Activated naive CD4-positive, alpha-beta T cell treated with Interleukin-2 at 50 U/mL for 16 hours (primary cell): ENCODE measurements at places on chromosomes 6 and 20.

- DNase-seq = no peak
Observed at GRCh38 chr20:6395695-6396094, 272.9 kb upstream of the FERMT1 start.

GRCh38 chr20:59845472-59845871 is 88.0 kb downstream of the SYCP2 start:
- DNase-seq = no peak

DNA sequence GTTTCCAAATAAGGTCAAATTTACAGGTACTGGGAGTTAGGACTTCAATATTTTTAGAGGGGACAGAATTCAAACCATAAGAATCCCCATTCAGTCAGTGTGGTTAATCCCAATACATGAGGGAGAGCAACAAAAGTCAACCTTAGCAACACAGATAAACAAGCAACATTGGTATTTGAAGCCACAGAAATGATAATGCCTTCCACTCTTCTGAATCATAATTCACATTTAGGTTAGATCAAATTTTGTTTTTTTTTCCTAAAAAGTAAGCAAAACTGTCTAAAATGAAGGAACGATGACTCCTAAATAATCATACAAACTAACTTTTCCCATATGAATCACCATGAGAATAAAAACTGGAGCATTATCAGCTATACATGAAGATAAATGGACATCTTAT is 246.0 kb upstream of the TENT5A start:
- no peak for DNase-seq

GRCh38 chr6:93974332-93974731 is 555.0 kb upstream of the EPHA7 start:
- DNase-seq = no peak

- DNase-seq = no peak
Observed at GRCh38 chr6:165574220-165575157, 88.6 kb downstream of the PDE10A start.

GRCh38 chr6:54151861-54152260 is 40.6 kb downstream of the MLIP start:
- DNase-seq = no peak

- DNase-seq = no peak
Observed at GRCh38 chr6:41372832-41373626, 37.6 kb downstream of the NCR2 start.

DNA sequence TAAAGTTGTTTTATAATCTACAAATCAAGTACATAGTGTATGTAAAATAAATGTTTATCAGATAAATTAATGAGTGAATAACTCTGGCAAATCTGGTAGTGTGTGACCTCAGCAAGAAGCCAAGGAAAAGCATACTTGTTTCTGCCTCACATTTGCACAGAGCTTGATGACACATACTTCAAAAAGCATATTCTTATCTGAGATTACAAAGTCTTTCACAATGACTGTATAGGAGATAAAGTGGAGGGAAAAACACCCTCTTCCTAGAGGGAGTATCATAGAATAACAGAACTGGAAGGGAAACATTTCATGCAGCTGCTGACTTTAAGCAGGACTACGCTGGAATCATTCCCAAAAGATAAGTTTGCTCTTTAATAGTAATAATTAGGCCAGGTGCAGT is 28.1 kb upstream of the AKAP7 start:
- DNase-seq = no peak

DNA sequence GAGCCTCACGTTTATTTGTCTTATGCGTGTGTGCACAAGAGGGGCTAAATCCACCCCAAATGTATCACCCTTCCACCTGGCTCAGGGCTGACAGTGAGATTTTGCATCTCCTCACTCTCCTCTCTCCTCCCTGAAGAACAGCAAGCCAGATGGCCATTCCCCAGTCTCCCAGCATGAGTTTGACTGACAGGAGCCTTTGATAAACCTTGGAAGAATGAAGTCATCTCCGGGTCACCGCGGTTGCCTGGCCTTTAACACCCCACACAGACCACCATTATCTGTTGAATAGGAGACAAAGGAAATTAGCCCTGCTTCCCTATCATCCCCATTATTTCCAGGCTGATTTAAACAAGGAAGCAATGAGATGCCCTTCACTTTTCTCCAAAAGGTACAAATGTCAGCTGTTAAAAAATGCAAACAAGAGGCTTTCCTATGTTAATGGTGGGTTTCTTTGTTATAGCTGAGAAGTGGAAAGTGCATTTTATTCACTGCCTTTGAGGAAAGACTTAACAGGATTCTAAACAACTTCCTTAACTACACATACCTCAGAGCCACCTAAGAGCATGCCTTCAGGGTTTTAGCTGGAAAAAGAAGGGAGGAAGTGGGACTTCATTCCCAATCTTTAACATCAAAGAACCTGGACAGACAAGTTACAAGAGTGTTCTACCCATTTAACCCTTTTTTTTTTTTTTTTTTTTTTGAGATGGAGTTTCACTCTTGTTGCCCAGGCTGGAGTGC is 524.8 kb upstream of the ID4 start:
- DNase-seq = no peak

DNA sequence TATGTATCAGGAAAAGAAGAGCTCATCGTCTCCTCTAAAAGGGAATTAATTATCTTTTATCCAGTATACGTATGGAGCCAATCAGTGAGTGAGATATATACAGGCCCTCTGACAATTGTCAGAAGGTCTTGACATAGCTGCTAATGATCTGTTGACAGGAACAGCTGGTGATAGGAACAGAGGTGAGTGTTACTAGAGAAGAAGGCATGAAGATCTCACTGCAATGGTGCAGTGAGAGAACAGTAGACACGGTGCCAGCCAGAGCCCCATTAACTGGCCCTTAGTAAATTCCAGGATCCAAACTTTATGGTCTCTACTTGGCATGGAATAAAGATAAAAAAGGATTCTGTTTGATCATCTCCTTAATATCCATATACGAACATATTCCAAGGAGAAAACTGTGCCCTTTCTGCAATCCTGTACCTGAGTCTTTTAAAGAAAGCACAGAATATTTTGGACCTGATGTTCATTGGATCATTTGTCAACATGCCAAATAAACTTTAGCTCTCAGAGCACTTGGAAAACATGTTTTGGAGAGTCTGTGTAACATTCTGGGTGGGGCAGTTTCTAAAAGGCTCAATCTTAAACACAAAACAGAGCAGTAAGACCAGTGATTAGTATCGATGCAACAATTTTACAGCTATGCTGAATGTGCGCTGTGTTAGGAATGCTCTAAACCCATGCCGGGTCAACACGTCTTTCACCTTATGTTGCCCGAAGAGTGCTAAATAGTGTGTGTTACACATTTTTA is 135.8 kb upstream of the CITED2 start:
- DNase-seq = no peak

DNA sequence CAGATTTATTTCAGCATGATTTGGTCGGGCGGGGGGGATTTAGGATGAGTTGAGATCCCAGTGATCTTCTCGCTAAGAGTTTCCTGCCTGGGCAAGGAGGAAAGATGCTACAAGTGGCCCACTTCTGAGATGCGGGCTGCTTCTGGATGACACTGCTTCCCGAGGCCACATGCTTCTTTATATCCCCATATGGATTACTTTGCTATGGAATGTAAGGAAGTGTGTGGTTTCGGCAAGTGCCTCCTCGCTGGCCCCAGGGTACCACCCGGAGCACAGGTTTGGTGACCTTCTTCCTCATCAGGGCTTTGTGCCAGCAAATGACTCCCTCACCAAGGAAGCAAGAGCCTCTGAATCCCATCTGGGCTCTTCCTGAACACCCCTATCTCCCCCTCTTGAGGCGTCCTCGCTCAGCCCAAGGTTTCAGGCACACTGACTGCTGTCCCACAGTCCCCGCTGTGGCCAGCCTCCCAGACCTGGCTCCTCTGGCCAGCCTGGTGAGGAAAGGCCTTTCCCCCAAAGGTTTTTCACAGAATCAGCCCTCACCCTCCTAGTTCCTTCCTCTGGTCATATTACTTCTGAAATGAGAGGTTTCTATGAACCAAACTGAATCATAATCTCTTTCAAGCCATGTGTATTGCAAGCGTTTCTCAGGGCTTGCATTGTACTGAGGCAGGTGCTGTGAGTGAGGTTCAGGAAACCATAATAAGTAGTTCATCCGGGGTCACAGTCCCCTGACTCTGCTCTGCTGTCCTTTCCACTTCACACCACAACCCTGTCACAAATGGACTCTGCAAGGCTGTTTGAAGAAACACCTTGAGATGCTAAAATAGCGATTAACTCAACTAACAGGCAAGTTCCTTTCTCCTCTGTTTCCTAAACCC is 41.7 kb upstream of the IL17A start:
- DNase-seq = no peak

DNA sequence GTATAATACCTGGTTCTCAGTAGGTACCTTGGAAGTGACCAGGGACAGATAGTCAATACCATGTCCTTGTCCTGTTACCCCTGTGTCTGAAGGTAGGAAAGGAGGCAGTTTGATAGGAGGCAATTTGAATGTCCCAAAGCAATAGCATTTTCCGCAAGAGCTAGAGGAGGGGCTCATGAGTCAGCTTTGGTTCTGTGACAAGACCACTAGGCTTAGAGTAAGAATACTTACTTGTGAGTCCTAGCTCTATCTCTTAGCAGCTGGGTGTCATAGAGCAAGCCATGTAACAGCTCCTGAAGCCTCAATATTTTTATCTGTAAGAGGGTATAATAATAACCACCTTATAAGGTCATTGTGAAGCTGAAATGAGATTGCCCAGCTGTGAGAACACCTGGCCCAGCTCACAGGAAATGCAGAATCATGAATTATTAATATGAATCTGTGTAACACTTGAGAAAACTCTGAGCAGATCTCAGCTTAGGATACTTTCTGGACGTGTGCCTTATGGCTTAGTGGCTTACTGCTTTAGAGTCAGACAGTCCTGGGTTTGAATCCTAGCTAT is 58.6 kb downstream of the DAAM2 start:
- no peak for DNase-seq

GRCh38 chr20:10466855-10467254 is 31.8 kb downstream of the SLX4IP start:
- no peak for DNase-seq

GRCh38 chr6:81067057-81067456 is 685.4 kb downstream of the TENT5A start:
- no peak for DNase-seq

- no peak for DNase-seq
Observed at GRCh38 chr6:16510245-16510644, 251.0 kb downstream of the ATXN1 start.

- no peak for DNase-seq
Observed at GRCh38 chr6:107879941-107880340, 55.8 kb upstream of the SCML4 start.

DNA sequence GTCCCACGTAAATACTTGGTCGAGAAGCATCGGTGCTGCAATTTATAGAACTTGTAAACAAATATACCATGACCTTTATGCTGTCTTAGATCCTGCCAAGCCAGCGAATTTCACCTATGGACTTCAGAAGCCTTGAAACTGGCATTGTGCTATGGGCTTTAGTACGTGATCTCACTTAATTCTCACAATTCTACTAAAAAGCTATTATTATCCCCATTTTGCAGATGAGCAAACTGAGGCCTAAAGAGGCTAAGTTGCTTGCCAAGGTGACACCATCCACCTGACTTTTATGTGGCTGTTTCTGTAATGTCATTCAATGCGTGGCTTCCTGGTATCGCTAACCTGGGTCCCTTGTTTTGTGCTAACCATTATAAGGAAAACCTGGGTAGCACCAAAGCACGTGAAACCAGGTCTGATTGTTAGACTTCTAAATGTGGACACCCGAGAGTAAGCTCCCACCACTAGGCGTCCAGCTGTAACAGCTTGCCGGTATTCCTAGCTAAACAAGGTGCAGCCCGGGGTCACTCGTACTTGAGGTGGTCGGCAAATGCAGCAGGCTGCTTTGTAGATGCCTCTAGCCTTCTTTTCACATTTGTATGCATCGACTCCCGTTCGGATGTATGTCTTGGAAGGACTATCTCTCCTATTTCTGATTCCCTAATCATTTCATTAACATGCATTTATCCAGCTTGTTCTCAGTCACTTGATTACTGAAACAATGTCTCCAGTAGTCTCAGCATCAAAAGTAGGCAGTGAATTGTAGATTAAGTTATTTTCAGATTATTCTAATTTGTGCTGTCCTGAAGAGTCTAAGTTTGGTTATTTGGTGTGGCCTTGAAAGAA is 1.1 kb downstream of the SYNJ2 start:
- DNase-seq = no peak

- DNase-seq = no peak
Observed at GRCh38 chr20:4613184-4613583, 108.5 kb upstream of the PRND start.
